Stimulated activated CD4-positive, alpha-beta T cell treated with anti-CD3 and anti-CD28 coated beads, Interleukin-1b, Interleukin-23, amount 100 ng/mL, for 48 hours (primary cell): ENCODE measurements at places on chromosomes 3 and 15.

- no peak for DNase-seq
Measured at GRCh38 chr3:187550446-187550845, 119.7 kb downstream of the SST start.

DNA sequence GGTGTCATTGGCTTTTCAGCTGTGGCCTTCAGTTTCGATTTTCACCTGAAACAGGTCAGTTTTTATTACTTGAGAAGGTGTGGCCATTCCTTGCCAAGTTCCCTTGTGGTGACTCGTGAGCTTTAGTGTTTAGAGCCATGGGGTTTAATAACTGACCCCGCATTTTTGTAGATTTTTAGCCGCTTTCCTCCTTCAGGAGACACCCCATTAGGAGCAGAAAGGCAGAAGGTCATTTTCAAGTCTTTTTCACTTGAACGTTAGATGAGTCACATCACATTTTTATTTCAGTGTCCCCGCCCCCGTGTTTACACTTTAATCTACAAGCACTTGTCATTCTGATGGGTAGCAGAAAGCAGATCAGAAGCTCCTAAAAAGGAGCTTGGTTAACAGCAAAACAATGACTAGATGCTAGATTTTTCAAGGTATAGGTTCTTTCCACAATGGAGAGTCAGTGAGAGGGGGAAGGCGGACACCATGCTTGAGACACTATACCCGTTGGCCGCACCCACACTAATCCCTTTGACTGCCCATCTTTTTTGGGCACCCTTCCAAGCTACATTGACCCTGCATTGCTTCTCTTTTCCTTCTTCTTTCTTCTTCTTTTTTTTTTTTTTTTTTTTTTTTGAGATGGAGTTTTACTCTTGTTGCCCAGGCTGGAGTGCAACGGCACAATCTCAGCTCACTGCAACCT lies 132.7 kb downstream of the GHSR start:
- no peak for DNase-seq

- DNase-seq: no peak
Measured at GRCh38 chr15:90340345-90340744, 11.7 kb upstream of the ZNF774 start.

- peak; percentile 13 for DNase-seq
Measured at GRCh38 chr15:74245342-74245931, 9.3 kb downstream of the CCDC33 start.

- no peak for DNase-seq
Measured at GRCh38 chr3:107028626-107029025, 348.6 kb upstream of the CCDC54 start.
